ENCODE measurements at places on chromosomes 16 and 17.
A peak's percentile ranks its signal among the peaks of the same experiment; 100 is the strongest.

GRCh38 chr16:24652209-24652712 lies 77.2 kb upstream of the TNRC6A start:
- DNase-seq = no peak

DNA sequence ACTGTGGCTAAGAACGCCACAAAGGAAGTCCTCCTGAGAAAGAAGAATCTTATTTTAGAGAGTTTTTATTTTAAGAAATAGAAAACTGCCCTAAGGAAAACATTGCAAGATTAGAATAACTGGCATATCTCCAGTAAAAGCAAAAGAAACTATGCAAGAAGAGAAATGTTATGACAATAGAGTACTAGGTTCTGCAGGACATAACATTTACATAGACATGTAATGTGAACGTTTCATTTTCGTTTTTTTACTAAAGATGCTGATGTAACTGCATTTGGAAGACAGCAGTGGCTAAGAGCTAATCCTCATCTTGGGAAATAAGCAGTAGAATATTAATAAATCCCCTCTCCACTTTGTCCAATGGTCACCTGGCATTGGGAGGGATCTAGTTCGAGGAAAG lies 7.8 kb upstream of the ASGR2 start:
- peak; percentile 43 for DNase-seq

- no peak for DNase-seq
Measured at GRCh38 chr17:38449364-38449763, 21.1 kb downstream of the ARHGAP23 start.

DNA sequence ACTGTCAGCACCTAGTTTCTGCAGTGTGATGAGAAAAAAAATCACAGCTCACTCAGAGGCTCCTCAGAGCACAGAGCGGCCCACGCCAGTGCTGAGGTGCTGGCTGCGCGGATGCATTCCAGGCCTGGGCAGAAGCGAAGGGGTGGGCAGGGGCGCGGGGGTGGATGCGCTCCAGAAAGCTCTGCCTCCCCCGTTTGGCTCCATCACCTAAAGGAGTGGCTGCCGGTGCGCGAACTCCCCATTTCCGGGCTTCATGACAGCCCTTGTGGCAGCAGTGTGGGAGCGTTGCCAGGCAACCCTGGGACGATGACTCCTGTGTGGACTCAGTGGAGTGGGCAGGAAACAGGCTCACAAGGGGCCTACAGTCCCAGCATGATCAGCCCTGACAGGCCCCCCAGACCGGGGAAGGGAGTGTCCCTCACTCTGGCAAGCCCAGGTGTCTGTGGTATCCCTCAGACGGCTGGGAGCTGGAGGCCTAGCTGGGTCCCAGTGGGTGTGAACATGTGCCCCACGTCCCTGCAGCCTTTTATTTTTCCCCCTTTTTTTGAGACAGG lies 32.8 kb upstream of the NUDT16L1 start:
- peak; percentile 64 for DNase-seq

DNA sequence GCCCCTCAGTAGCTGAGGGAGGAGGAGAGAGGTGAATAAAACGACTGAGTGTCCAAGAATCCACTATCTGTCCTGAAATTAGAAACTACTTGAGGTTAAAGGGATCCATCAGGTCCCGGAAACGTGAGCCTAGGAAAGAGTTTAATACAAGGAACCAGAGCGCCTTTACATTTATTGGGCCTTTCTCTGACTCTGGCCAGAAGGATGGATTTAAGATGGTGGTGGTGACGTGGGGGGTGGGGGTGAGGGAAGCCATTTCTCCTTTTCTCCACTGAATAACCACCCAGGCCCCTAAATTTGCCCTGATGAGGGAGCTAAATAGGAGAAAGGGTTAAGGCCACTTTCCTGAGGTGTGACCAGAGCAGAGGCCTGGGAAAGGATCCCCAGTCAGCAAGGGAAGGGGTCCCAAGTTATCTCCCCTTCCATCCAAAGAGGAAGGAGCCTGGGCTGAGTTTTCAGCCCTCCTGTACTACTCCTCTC lies 1.0 kb upstream of the HOXB9 start:
- no peak for DNase-seq

GRCh38 chr16:50440531-50440930 lies 71.7 kb upstream of the BRD7 start:
- DNase-seq = no peak

GRCh38 chr16:89576153-89577054 lies 846 bp downstream of the CPNE7 start:
- DNase-seq = no peak

DNA sequence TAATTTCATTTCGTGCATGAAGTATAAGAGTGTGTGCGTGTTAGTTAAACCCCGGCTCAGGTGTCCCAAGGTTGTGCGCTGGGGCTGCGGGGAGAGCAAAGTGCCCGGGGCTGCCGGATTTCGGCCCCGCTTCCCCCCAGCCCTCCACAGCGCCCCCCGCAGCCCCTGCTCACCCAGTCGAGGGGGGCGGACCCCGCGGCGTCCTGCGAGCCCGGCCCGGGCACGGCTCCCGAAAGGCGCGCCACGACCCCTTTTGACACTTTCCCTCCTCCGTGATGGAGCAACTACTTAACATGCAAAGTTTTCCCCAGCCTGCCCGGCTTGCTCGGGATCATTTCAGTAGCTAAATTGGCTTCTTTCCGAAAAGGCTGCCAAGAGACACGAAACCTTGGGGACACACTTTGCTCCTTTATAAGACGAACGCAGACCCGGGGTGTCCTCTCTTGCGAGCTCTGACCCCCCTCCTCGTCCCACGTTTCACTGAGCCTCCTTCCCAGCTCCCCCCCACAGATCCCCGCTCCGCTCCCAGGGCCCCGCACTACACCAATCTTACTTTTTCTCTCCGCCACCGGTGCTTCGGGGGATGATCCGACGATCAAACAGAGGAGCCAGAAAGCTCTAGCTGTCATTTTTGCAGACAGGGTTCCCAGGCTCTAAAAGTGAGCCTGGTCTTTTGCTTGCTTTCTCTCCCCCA lies 552 bp downstream of the C17orf58 start:
- DNase-seq = peak; percentile 16

Measured in cardiac muscle cell (in vitro differentiated cells and primary cell).